NCI-H446 (cell line): ENCODE measurements at places on chromosomes 1 and 21.

- DNase-seq: no peak
These were observed 4.0 kb upstream of the SLC35A3 start for GRCh38 chr1:99965646-99966375.

GRCh38 chr1:174218983-174219382, 59.7 kb downstream of the RABGAP1L start:
- DNase-seq: no peak

DNA sequence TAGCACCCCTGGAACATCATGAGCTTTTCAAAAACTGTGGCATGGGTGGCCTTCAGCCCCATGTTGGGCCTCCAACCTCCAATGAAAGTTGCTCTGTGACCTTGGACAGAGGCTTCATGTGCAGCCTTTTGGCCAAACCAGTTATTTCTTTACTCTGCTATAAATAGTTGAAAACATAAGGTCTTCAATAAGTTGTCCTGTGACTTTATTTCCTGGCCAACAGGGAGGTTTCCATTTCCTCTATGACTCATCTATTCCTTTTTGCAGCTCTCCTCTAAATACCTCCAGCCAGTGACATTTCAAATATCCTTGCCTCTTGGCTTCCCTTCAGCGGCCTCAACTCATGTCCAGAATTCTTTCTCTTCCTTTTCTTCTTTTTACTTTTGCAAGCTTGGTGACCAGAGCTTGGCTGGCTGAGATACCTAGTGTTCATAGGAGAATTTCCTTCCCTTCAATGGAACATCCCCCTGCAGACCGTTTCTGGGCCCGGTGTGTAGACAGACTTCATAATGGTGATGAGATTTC, 22.7 kb upstream of the TRIM67 start:
- DNase-seq: no peak

DNA sequence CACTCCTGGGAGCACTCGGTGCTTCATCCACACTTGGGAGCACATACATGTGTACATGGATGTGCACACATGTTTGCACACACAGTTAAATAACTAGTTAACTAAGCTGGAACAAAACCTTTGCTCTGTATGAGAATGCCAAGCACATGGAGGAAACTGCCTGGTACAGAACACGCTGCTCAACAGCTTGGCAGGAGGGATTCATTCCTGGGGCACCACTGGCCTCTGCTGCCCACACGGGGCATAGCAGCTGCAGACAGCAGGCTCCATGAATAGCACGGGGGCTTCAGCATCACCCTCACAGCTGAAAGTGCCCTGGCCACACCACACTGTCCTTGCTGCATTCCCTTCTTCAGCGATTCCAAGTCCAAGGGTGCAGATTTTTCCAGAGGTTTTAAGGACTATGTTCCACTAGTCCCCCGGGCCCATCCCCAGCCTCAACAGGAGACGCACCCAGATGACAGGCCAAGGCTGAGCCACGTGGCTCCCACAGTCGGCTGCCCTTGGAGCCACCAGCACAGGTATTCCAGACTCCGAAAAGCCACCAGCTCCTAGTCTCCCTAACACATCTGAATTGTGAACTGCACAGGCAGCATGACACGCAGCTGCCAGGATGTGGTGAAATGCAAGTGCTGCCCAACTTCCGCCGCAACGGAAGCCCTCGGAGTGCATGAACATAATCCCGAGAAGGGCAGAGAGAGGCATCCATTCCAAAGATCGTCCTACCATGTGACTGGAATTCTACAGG, 16.9 kb downstream of the NPHP4 start:
- DNase-seq: peak; percentile 61

GRCh38 chr1:53344921-53345838, 17.3 kb upstream of the LRP8 start:
- DNase-seq: no peak

DNA sequence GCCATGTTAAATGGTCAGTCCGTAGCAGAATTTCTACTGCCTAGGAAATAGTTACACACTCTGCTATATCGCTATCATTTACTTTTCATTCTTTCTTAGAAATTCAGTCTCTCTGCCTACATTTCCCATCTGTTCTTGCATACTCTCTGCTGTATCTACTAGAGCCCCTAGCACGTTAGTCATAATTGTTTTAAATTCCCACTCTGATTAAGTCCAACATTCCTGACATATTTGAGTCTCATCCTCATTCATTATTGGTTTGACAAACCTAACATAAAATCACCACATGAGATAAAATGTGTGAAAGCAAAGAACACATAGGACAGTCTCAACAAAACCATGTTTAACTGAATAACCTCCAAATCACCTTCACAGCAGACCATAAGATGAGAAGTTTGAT, 513.6 kb downstream of the PLPP3 start:
- no peak for DNase-seq

DNA sequence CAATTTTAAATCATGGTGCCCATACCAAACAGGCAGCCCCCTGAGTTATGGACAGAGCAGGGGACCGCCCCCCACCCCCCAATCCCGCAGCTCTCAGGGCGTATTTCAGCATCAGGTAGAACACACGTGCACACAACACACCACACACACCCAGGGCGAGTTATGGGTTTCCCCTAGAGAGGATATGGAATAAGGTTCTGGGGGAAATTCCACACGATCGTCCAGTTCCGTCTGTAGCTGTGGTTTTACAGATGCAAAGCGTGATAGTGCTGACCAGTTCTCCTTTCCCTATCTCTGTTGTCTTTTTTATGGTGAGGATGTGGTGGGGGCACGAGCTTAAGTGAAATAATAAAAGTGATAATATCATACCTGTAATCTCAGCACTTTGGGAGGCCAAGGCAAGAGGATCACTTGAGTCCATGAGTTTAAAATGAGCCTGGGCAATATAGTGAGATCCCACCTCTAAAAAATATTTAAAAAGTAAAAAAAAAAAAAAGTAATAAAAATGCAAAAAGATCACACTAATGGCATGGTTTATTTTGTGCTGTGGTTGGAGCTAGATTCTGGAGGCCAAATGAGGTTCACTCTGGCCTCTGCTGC, 25.1 kb downstream of the C2CD2 start:
- no peak for DNase-seq

DNA sequence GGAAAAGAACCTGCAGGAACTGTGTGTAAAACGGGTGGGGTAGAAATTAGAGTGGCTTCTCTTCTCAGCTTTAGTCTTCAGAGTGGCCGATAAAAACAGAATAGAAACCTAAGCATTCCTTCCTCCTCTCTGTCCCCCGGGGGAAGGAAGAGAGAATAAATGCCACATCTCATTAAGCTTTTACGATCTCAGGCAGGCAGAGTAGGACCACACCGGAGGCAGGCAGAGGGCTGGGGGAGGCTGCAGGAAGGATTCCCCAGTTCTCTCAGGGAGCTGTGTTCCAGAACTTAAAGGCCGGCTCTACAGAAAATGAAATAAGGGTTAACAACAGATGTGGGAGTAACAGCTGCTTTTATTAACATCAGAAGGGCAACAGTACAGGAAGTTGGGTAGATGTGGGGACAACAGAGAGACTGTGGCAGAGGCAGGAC, 24.5 kb upstream of the MEF2D start:
- no peak for DNase-seq

- no peak for DNase-seq
These were observed 217.3 kb downstream of the PTPRU start for GRCh38 chr1:29453502-29454240.

DNA sequence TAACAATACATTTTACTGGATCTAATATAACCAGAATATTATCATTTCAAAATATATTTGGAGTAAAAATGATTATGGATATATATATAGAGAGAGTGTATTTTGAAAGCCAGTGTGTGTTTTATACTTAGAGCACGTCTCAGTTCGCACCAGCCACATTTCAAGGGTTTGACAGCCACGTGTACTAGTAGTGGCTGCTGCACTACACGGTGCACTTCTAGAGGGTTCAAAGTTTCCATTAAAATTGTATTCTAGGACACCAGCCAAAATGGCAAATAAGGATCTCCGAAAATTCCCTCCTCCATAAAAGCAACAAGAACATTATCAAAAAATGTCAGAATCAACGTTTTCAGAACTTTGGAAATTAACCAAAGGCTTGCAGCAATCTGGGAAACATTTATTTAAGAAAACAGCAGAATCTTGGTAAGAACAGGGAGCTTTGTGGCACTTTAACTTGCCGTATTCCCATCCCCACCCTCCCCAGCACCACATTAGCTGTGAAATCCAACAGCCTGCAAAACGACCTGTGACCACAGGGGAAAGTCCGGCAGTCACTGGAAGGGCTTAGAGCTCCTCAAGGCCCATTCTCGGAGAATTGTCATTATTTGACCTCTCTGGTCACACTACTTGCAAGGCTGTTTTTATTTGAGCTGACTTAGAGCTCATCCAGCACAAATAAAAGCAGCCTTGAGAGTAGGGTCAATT, 33.5 kb upstream of the MRPS6 start:
- DNase-seq: no peak

GRCh38 chr1:116794804-116795481, 40.7 kb downstream of the CD2 start:
- DNase-seq: no peak

DNA sequence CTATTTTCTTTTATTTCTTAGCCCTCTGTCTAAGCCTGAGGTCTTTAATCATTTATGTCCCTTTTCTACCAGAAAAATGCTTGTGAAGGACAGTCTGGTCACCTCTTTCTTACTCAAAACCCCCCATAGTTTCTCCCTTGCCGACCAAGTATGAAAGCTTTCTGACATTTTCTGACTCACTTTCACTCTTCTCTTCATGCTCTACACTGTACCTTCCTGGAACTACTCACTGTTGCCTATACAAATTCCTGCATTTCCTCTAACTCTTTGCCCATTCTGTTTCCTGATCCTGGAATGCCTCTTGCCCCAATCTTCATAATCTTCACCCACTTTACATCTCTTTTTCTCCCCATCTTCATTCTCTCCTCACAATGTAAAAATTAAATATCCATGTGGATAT, 380.0 kb downstream of the HHIPL2 start:
- no peak for DNase-seq

GRCh38 chr1:11157867-11158266, 31.3 kb upstream of the ANGPTL7 start:
- DNase-seq: peak; percentile 80

DNA sequence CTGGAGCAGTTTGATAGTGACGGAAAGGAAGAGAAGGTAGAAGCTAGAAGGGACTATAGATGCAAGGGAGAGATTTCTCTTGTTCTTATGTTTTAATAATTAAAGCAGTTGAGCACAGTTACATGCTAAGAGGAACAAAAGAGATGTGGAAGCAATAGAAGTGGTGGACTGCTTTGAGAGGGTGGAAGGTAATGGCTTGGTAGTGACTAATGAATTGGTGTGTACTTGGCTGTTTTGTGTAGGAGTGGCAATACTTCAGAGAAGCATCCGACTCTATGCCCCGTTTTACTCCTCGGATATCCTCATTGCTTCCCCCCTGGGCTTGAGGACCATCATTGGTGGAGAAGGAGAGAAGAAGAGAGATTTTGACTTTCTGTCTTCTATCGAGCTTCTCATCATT, 12.8 kb downstream of the UTP25 start:
- DNase-seq: no peak

DNA sequence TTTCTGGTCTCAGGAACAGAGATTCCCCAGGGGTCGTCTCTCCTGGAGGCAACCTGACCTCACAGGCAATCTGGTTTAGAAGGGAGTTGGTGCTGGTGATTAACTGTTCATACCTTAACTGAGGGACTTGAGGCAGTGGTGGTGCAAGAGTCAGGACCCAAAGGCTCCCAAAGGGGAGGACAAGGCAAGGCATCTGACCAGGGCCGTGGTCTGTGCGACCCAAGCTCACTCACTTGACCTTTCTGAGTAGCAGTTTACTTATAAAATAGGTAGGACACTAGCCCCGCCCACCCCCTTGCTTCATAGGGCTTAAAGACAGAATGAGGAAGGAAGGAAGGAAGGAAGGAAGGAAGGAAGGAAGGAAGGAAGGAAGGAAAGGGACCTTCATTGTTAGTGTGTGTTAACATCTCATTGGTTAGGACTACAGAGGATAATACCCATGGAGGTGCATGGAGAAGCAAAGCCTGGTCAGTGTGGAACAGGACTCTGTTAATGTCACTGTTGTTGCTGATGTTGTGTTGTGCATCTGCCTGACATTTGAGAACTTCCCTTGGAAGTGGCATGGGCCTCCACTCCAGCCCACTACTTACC, 4.6 kb upstream of the KCNA2 start:
- DNase-seq: no peak

DNA sequence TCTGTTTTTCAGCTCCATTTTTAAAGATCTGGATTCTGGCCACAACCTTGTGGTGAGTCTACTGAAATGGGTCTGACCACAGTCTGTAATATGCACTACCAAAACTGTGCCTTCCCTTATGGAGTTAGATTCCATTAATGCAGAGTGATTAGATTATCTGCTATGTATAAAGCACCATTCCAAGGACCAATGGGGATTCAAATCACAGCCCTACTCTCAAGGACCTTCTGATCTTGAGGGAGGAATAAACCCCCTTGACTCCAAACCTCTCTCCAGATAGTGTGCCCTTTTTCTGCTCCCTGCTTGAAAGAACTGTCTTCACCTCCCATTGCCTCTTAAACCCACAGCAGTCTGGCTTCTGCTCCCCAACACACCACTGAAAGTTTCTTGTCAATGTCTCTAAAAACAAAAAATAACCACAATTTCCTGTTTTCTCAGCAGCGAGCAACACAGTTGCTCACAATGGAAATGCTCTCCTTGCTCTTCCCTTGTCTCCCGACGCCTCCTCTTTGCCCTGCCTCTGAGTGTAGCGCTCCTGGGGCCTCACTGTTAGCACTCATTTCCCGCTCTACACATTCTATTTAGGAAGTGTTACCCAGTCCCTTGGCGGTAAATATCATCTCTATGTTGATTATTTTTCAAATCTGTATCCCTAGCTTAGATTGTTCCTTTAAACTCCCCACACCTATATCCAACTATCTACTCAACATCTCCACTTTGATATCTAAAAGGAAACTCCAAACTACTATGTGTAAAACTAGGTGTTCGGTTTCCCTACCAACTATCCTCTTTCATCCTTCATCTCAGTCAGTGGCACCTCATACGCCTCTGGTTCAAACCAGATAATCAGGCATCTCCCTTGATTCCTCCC, 13.6 kb downstream of the PCNX2 start:
- no peak for DNase-seq

GRCh38 chr1:183003203-183003602, 20.0 kb upstream of the LAMC1 start:
- no peak for DNase-seq

- no peak for DNase-seq
These were observed 65.9 kb downstream of the KCNK1 start for GRCh38 chr1:233679591-233680373.

- peak; percentile 68 for DNase-seq
These were observed 519.9 kb upstream of the USP24 start for GRCh38 chr1:55735106-55735505.

DNA sequence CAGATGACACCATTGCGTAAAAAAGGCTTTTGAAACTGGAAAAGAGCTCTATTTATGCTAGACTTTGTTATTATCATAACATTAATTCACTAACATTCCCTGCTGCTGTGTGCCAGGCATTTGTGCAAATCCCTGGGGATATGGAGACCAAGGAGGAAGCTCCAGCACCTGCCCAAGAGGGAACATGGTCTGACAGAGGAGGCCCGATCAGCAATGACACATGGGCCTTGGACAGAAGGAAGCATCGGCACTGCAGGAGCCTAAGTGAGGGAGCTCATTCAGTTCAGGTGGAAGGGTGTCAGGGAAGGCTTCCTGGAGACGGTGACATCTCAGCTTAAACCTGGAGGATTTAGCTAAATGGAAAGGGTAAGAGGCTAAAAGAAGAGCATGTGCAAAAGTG, 13.9 kb downstream of the CAMK2N1 start:
- DNase-seq: no peak

GRCh38 chr1:1510912-1511532, 940 bp upstream of the ATAD3A start:
- no peak for DNase-seq

GRCh38 chr1:247165674-247166073, 6.1 kb downstream of the ZNF124 start:
- no peak for DNase-seq
